ENCODE measurements at places on chromosomes 16 and 17.

DNA sequence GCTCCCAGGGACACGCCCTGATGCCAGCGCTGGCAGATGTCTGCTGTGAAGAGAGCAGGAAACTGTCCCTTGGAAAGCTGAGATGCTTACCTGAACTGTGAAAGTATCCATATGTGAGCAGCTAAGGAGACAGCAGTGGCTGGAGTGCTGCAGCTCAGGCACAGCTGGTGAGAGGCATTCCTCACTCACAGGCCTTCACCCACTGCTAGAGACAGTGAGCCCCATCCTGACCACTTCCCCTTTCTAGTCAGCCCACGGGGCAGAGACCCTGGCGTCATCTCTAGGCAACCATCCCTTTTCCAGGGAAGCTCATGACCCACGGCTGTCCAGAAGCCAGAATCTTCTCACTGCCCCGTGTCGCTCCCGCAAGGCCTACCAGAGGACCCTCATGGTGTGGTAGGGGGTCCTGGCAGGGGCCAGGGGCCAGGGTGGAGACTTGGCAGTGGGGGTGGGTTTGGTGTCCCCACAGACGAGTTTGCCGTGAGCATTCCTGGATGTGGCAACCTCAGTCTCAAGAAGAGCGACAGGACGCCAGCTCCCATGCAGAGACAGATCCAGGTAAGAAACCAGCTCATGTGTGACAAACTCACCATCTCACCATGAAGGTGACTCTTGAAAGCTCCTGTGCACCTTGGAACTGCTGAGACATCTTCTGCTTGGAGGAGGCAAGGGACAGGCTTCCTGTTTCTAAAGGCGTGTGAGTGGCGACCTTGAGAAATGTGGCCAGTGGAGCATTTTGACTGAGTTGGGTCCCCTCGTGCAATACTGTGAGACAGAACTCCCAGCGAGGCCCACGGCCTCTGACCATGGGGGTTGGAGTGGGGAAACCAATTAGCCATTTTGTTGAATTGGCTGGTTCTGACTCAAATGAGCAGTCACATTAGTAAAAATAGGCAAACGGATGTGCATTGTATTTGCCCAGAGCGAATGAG, at the start of gene SCIMP:
Gene SCIMP (minus strand): TSS at position 216 of the 932 bp plus-strand sequence. CDS start 105 bp downstream, at position 111.
- DNase-seq, result peak; percentile 32

DNA sequence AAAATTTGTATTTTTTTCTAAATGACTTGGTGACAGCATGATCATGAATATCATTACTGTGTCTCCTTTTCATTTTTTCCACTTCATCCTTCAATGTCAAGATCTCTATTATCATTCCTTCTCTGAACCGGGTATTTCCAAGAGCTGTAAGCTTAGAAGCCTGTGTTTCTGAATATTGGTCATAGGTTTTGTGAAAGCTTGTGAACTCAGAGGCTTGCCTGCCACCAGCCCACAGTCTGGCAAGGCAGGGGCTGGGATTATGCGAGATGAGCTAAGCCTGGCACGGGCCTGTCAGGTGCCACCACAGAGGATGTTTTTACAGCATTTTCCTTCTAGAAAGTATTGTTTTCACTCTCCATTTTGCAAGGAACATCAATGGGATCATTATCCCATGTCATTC, 92.8 kb downstream of the MYH10 start:
- DNase-seq, result no peak

GRCh38 chr17:37490638-37491614, 1.2 kb downstream of the DUSP14 start:
- DNase-seq, result peak; percentile 14

GRCh38 chr17:64084086-64084939, 45.6 kb downstream of the ERN1 start:
- no peak for DNase-seq

- no peak for DNase-seq
Measured at GRCh38 chr17:53058031-53058430, 764.7 kb upstream of the KIF2B start.

- DNase-seq, result no peak
Measured at GRCh38 chr16:66676599-66676998, 19.9 kb downstream of the CMTM4 start.

DNA sequence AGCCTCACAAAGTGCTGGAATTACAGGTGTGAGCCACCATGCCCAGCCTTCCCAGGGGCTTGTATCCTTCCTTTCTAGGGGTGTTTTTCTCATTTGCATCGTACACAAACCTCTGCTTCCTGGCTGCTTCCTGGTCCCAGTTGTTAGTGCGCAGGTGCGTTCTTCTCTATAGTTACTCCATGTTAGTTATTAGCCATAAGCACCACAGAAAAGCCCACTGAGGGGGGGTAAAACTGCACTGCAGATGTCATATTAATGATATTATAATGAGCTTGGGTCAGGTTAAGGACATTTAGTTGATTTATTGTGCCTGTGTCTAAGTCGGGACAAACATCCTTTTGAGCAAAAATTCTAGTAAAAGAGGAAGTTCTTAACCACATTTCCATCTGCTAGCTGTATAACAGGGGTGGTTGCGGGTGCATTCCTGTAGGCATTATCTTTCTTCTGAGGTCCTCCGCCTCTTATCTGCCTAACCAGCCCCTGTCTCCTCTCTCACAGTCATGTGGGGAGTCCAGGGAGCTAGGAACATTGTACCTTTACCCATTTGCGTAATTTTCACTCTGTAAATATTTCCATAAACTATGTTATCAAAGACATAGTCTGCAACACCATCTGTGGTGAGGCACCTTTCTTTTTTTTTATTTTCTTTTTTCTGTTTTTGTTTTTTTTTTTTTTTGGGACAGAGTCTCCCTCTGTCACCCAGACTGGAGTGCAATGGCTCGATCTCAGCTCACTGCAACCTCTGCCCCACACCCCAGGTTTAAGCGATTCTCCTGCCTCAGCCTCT, 23.6 kb upstream of the ATF7IP2 start:
- peak; percentile 83 for DNase-seq

DNA sequence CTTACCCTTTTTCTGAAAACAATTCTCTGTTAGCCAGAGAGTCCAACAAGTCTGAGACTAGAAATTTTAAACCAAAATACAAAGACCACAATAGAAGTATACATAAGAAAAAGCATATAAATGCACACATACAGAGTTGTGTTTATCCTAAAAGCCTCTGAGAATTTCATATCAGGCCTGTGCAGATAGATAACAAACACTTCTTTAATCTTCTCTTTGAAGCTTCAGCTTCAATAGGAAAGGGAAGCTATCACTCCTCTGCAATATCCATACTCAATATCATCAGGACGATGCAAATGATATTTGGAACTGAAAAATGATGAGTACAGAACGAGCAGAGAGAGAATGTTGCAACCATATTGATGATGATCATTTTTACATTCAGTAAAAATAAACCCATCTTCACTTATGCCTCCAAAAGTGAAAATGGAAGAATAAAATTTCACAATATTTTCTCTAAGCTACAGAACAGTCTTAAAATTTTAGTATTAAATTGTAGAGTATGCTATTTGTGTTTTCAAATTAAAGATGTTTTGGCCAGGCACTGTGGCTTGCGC, 61.6 kb downstream of the SKAP1 start:
- no peak for DNase-seq

DNA sequence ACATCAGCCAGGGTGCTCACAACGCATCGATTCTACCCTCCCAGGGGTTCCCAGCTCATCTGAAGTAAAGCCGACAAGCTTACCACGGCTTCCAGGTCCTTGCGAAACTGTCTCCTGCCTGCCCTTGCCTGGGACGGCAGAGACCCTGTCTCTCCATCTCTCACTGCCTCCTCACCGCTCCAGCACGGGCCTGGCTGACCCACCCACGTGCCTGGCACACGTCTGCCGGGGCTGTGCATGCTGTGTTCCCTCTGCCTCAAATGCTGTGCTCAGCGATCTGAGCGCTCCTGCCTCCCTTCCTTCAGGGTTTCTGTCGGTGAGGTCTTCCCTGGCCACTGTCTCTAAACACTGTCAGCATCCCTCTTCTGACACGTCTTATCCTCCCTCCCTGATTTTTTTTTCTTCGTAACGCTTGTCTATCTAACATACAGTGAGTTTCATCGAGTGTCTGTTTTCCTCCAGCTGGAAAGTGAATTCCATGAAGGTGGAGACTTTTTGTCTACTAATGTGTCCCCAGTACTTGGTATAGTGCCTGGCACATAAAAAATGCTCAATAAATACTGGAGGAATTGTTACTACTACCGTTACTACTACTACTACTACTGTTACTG, 208.4 kb downstream of the IRF8 start:
- DNase-seq, result no peak

DNA sequence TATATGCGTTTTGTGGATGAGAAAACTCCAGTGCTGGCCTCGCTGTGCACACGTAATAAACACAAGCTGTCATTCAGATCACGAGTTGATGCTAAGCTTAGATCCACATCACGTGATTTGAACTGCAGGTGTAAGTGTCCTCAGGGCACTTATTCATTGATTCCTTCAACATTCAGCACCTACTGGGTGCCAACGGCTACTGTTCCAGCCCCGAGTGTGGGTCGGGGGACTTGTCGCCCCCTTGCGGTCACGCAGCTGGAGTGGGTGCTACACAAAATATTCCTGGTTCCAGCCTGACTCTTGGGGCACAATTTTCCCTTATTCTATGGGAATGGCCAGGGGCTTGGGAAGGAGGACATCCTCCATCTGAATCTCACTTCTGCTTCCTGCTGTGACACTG, 29.9 kb upstream of the GINS2 start:
- no peak for DNase-seq

GRCh38 chr17:59437791-59438281, 106.4 kb downstream of the YPEL2 start:
- DNase-seq, result no peak

GRCh38 chr17:60817192-60817591, 139.5 kb downstream of the BCAS3 start:
- no peak for DNase-seq

- DNase-seq, result no peak
Measured at GRCh38 chr16:49876716-49877129, 20.8 kb upstream of the ZNF423 start.

- DNase-seq, result no peak
Measured at GRCh38 chr17:75084039-75084660, 3.6 kb upstream of the SLC16A5 start.

DNA sequence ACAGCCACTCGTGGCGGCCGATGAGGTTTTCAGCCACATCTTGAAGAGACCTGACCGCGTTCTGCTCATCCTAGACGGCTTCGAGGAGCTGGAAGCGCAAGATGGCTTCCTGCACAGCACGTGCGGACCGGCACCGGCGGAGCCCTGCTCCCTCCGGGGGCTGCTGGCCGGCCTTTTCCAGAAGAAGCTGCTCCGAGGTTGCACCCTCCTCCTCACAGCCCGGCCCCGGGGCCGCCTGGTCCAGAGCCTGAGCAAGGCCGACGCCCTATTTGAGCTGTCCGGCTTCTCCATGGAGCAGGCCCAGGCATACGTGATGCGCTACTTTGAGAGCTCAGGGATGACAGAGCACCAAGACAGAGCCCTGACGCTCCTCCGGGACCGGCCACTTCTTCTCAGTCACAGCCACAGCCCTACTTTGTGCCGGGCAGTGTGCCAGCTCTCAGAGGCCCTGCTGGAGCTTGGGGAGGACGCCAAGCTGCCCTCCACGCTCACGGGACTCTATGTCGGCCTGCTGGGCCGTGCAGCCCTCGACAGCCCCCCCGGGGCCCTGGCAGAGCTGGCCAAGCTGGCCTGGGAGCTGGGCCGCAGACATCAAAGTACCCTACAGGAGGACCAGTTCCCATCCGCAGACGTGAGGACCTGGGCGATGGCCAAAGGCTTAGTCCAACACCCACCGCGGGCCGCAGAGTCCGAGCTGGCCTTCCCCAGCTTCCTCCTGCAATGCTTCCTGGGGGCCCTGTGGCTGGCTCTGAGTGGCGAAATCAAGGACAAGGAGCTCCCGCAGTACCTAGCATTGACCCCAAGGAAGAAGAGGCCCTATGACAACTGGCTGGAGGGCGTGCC, 30.1 kb downstream of the CIITA start:
- no peak for DNase-seq

GRCh38 chr17:79991140-79991923, 44.3 kb downstream of the TBC1D16 start:
- DNase-seq, result peak; percentile 46

DNA sequence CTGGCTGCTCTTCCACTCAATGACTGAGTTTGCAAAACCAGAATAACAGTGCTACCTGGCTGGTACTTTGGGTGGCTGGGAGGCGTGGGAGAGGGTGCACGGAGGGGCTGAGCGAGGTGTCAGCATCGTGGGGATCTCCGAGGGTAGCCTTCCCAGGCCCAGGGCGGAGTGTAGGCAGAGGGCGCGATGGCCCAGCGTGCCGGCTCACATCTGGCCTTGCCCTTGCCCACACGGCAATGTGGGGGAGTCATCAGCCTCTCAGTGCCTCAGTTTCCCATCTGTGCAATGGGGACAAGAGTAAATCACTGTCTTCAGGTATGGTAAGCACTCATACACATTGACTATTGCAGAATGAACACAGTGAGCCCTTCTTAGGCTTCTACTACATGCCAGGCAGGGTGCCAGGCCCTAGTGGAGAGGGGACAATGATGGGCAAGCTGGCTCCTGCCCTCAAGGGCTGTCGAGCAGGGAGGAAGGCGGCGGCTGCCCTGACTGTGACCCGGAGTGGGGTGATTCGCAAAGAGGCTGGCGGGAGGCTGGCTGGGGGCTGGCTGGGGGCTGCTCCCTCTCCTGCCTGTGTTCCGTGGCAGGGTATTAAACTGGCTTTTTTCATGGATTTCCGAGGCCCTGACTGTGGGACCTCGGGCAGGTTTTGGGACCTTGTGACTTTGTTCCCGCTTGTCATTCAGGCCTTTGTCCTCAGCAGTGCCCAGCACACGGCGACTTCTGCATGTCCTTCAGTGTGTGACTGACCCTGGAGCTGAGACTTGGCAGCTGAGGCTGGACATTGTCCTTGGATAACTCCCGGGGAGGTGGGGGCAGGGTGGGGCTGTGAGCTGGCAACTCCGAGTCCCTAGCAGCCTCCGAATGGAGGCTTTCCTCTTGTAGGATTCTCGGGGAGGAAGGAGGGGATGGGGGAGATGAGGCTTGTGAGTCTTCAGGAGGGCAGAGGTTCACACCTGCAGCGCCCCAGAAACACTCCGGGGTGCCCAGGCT, 243.1 kb downstream of the SEC14L1 start:
- DNase-seq, result no peak

DNA sequence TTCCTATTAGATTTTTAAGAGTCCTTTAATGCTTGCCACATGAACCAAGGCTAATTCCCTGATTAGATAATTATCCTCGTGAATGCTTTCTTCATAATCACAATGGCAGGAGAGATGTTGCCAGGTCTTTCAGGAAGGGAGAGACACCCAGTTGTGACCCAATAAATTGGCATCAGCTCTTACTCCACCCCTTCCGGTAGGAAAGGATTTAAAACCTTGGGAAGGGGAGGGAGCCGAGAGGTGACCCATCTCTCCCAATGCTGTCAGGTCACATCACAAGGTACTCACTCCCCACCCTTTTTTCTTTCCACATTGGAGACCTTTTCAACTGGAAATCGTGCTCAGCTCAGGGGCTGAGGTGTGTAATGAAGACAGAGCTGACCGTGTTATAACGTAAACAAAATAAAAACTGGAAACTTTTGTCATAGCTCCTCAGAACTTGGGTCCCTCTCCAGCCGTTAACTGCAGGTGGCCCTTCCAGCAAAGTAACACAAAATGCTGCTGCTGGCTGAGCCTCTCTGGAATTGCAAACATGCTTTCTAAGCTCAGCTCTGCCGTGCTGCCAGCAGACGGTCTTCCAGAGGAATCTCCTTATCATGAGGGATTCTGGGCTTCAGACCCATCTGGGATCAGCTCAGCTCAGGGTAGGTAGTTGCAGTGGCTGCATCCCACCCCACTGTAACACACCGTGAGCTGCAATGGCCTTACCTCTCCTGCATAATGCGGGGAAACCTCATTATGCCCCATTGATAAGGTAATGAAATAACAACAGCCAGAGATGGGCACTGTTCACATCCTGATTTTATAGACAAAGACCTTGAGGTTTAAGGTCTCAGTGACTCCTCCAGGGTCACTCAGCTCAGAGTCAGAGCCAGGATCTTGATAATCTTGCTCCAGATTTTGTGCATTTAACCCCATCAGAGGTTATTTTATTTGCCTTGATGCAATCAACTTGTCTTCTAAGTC, 15.6 kb downstream of the TMEM100 start:
- no peak for DNase-seq
